Sigmoid colon (tissue), 7 donors: ENCODE measurements at places on chromosomes 5 and 9. TPM values are rescaled to one million over a fixed set of nuclear protein-coding genes. Genes with fewer than 3 reads are reported as not detected.

ORM2 gene
- not detected for polyA plus RNA-seq

COL15A1 gene
- polyA plus RNA-seq, result 1.8 TPM

RARS1 gene
- 21.0 TPM for polyA plus RNA-seq

FST gene
- 1.2 TPM for polyA plus RNA-seq

CA9 gene
- not detected for polyA plus RNA-seq

PFN3 gene
- polyA plus RNA-seq, result not detected

IFNA13 gene
- polyA plus RNA-seq, result not detected
